ENCODE measurements at places on chromosomes 4 and X.

GRCh38 chr4:173590697-173591096, 60.7 kb upstream of the HAND2 start:
- peaks cover 2% of the 10 kb centered on the region for H3K36me3 ChIP-seq
- no peak overlapping the region for H3K4me3 ChIP-seq
- no peak overlapping the region for H3K27ac ChIP-seq
- peaks cover 30% of the 10 kb centered on the region for H3K27me3 ChIP-seq
- DNase-seq: no peak
- H3K4me1 ChIP-seq: no peaks in the 10 kb centered on the region

DNA sequence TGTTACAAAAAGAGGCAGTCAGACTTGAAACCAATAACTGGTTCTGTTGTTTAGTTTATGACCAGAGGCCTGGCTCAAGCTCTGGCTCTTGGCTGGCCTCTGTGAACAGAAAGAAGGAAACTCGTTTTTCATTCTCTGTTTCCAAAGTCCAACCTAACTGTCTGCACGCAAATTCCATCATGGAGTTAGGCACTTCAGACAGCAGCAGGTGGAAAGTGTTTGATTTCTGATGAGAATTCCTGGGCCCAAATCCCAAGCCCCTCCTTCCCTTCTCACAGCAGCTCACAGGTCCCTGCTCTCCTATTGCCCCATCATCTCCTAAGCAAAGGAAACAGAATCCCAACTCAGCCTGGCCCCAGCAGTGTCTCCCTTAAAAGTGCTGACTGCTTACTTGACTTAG, 42.8 kb upstream of the FGF16 start:
- no peak for DNase-seq
- H3K36me3 ChIP-seq: no peaks in the 10 kb centered on the region
- H3K27me3 ChIP-seq: peaks cover 8% of the 10 kb centered on the region
- no peak overlapping the region for H3K27ac ChIP-seq
- H3K4me3 ChIP-seq: no peak overlapping the region

DNA sequence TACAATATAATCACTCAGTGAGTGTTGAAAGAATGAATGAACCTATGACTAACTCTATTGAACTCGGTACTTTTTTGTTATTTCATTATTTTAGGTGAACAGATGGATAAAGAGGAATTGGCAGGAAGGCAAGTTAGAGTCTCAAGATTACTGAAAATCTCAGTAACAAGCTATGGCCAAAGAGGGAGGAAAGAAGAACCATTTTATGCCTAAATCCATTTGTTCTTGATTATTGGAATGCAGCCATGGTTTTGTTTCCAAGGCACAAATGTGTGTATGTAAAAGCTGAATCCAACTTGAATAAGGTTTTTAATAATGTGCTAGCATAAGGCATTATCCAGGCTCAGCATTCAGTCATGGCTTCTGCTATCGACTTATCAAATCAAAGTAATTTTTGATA, 196.4 kb downstream of the DTHD1 start:
- H3K27me3 ChIP-seq: peaks cover 63% of the 10 kb centered on the region
- no peak overlapping the region for H3K4me3 ChIP-seq
- H3K4me1 ChIP-seq: no peaks in the 10 kb centered on the region
- H3K36me3 ChIP-seq: no peaks in the 10 kb centered on the region
- H3K27ac ChIP-seq: no peak overlapping the region
- DNase-seq: no peak

DNA sequence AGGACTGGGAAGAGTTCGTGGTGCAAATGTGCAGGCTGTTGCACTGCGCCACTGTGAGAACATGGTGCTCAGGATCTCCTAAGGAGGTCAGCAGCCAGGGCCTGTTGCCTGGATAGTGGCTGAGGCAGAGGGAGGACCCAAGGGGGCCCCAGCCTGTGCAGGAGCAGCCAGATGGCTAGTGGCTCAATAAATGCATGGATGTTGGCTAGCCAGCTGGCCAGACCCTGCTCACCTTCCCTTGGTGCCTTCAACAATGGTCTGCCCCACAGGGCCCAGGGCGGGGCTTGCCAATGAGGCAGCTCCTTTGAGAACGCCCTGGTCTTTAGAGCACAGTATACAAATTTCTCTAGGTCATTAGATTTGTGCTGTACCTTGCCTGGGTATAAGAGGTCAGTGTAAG, 67.4 kb downstream of the TNIP2 start:
- H3K27me3 ChIP-seq: no peaks in the 10 kb centered on the region
- no peak overlapping the region for H3K4me3 ChIP-seq
- peaks cover 21% of the 10 kb centered on the region for H3K4me1 ChIP-seq

DNA sequence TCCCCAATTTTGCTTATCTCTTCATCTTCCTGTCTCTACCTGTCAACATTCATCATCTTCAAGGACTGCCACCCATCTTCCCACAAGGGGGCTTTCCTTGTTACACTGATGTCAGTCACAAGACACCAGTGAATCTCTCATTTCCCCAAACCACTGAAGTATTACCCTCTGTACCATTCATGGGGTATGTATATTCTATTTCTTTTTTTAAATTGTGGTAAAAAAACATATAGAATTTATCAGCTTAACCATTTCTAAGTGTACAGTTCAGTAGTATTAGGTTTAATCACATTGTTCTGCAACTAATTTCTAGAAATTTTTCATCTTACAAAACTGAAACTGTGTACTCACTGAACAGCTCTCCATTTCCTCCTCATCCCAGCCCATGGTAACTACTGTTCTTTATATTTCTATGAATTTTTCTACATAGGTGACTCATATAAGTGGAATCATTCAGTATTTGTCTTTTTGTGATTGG, 98.6 kb downstream of the LARP7 start:
- no peaks in the 10 kb centered on the region for H3K4me1 ChIP-seq
- H3K4me3 ChIP-seq: no peak overlapping the region
- H3K27me3 ChIP-seq: no peaks in the 10 kb centered on the region
- H3K36me3 ChIP-seq: no peaks in the 10 kb centered on the region
- DNase-seq: no peak
- H3K27ac ChIP-seq: peak overlapping the region; percentile 5

- peaks cover 26% of the 10 kb centered on the region for H3K27me3 ChIP-seq
- H3K4me3 ChIP-seq: no peak overlapping the region
- DNase-seq: no peak
- H3K36me3 ChIP-seq: no peaks in the 10 kb centered on the region
Measured at GRCh38 chr4:27154706-27155105, 294.1 kb downstream of the STIM2 start.

DNA sequence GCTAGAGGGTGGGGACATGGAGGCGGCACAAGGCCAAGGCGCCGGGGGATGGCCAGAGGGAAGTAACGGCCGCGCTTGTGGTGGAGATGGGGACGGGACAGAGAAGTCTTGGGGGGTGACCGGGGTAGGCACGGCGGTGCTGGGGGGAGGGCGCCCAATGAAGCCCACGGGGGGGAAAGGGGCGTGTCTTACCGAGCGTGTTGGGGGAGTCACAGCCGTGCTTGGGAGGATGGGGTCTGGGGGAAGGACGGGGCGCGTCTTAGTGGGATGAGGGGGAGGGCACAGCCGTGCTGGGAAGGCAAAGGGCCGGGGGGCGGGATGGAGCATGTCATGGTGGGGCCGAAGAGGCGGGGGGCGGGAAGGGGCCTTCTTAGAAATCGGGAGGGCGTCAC, 952 bp downstream of the ARSD start:
- peaks cover 2% of the 10 kb centered on the region for H3K36me3 ChIP-seq
- DNase-seq: no peak
- no peaks in the 10 kb centered on the region for H3K27me3 ChIP-seq
- H3K4me1 ChIP-seq: no peaks in the 10 kb centered on the region

All from central memory CD8-positive, alpha-beta T cell (primary cell).